CD4-positive, alpha-beta T cell treated with Interleukin-4 for 1 hour (primary cell): ENCODE measurements at places on chromosomes 7 and 10.

GRCh38 chr7:106010331-106010730 is 47.3 kb downstream of the CDHR3 start:
- DNase-seq = no peak

DNA sequence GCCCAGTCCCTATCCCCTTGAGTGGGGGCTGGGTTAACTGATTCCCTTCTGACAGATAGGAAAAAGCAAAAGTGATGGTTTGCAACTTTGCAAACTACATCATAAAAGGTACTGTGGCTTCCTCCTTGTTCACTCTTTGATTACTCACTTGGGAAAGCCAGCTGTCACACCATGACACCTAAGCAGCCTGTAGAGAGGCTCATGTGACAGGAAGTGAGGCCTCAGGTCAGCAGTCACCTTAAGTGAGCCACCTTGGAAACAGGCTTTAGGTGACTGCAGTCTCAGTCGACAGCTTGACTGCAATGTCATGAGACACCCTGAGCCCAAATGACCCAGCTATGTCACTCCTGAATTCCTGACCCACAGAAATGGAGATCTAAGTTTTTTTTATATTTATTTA is 4.3 kb upstream of the CHCHD2 start:
- no peak for DNase-seq

- DNase-seq = no peak
These were observed 41.6 kb downstream of the ATE1 start for GRCh38 chr10:121886181-121886580.

DNA sequence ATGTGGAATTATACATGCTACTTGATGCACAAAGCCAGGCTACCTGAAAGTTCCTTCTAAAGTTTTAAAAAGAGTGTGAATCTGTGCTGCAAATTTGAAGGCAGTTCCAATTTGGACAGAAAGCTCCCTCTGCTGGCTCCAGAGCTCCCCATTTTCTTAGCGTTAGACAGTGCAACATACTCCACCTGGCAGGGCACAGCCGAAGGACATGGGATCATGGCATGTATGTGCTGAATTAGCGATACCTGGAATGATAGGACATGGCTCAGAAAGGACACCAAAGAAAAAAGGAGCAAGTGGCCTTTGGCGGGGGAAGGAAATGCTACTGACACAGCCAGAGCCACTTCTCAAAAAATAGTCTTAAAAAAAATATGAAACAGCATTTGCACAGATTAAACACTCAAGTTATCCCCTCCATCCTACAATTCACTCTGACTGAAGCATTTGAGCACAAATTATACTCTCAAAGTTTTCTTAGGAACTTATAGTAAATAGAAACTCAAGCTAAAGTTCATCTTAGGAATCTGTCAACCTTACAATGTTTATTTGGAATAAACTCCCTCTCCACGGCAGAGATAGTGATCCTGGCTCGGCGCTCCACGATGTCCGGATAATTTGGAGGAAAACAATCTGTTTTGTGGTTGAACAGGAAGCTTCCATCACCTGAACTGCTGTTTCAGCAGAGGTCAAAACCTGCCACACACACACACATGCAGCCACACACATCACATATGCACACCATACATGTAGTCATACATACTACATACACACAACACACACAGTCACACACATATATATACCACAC is 80.0 kb downstream of the C7orf25 start:
- DNase-seq = no peak

- no peak for DNase-seq
These were observed 31.7 kb downstream of the CCNY start for GRCh38 chr10:35367982-35368381.

- DNase-seq = no peak
These were observed 98.1 kb downstream of the TCF7L2 start for GRCh38 chr10:113047963-113048781.

DNA sequence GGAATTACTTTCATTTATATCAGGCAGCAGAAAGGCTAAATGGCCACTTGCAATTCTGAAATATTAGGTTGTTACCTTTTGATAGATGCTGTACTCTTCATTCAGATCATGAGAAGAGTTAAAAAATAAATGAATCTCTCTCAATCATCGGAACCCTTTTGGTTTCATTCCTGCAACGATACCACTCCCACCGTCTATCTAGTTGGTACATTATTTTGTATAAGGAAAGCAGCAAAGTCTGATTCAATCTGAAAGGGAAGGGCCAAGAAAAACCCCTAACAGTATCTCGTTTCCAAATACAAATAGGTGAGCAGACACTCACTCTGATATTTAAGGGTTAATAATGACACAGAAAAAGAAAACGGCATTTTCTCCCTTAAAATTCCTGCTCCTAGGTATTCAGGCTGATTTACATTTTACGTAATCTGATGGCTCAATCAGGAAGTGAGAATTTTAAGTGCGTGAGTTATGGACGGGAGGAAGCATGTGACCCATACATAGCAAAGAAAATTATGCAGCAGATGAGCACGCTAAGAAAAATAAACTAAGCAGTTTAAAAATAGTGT is 209.4 kb upstream of the KLF14 start:
- DNase-seq = peak; percentile 83

GRCh38 chr10:99560277-99561126 is 27.8 kb downstream of the NKX2-3 start:
- peak; percentile 40 for DNase-seq

DNA sequence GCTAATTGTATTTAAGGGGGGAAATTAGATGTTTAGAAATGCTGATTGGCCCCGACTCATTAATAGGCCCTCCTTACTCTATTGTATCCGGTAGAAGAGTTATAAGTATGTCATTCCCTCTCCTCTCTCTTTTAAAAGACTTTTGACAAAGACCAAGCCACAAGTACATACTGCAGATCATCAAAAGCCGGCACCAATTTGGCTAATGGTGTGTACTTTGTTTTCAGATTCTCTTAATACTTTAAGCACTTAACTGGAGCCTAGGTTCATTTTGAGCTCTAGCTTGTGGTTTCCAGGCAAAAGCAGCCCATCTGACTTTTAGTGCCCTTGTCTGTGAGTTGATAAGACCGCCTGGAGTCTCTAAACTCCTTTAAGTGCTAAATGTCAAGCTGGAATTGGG is 210.0 kb upstream of the LYZL1 start:
- DNase-seq = no peak

- DNase-seq = no peak
These were observed 131.2 kb downstream of the SMURF1 start for GRCh38 chr7:99012722-99013121.

- no peak for DNase-seq
These were observed 38.7 kb downstream of the CALML5 start for GRCh38 chr10:5460468-5461202.

DNA sequence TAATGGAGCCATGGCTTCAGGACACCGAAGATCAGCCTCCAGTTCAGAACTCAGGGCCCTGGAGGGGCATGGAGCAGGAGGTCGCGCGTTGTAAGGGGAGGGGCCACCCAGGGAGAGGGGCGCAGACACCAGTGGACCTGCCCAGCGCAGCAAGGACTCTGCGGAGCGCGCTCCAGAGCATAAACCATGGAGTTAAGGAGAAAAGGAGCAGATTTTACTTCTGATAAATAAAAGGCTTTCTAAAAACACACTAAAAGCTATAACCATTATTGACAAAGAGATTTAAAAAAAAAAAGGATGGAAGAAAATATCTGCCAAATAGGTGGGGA is 10.5 kb downstream of the CALY start:
- DNase-seq = no peak

GRCh38 chr7:46209611-46210388 is 288.7 kb upstream of the IGFBP3 start:
- DNase-seq = no peak

DNA sequence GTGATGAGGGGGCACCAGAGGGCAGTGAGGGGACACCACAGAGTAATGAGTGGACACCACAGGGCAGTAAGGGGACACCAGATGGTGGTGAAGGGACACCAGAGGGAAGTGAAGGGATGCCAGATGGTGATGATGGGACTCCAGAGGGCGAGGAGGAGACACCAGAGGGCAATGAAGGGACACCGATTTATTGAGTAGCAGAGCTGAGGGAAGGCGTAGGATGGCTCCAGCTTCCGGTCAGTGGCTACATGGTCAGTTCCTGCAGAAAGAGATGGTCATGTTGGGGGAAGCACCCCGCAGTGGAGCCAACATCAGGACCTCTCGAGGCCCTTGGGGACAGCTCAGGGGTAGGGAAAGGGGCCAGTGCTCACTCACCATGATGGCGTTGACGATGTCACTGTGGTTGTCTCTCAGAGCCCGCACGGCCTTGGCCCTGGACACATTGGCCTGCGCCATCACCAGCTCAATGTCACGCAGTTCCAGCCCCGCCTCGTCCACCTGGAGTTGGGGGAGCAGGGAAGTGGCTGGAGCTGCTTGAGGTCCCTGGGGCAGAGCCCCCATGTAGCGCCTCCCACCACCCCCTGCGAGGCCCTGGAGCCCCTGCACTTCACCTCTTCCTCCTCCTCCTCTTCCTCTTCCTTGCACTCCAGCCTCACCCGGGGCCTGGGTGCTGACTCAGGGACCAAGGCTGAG is 8.4 kb downstream of the NACAD start:
- no peak for DNase-seq

- no peak for DNase-seq
These were observed 19.9 kb downstream of the SPAG6 start for GRCh38 chr10:22365233-22365632.

DNA sequence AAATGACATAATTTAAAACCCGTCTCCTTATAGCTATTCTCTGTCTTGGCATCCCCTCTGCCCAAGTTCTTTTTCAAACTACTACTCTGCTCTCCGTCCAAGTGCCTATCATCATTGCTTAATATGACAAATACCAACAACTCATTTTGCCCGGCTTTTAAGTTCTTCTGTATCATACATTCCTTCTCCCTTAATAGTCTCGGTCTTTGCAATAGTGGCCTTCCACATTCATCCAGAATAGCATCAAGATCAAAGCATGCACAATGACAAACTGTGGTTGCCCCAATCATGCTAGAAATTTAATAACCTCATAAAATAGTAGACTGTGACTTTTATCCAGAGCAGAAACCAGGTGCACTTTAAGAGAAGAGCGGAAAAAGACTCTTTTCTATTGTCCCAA is 198.9 kb downstream of the ETV1 start:
- no peak for DNase-seq

GRCh38 chr10:18214691-18215563 is 74.7 kb downstream of the CACNB2 start:
- no peak for DNase-seq
